Calu3 (cell line): ENCODE measurements at places on chromosomes 2 and 18. TPM values are rescaled to one million over a fixed set of nuclear protein-coding genes. Genes with fewer than 3 reads are reported as not detected.

- DNase-seq, result no peak
These were observed 29.7 kb upstream of the CYTIP start for GRCh38 chr2:157473581-157473980.

DNA sequence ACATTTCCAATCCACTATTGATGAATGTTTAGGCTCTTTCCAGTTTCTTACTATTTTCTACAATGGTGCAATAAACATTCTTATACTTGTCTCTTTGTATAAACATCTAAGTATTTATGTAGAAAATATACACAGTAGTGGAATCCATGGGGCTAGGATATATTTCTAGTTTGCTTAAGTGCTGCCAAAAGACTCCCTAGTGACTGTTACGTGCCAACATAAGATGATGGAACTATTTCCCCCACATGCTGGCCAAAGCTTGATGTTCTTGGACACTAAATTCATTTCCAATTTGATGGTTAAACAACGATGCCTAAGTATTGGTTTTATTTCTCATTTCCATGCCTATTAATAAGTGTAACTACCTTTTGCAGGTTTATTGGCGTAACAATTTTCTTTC lies 378.4 kb upstream of the HNRNPA3 start:
- DNase-seq, result no peak

DNA sequence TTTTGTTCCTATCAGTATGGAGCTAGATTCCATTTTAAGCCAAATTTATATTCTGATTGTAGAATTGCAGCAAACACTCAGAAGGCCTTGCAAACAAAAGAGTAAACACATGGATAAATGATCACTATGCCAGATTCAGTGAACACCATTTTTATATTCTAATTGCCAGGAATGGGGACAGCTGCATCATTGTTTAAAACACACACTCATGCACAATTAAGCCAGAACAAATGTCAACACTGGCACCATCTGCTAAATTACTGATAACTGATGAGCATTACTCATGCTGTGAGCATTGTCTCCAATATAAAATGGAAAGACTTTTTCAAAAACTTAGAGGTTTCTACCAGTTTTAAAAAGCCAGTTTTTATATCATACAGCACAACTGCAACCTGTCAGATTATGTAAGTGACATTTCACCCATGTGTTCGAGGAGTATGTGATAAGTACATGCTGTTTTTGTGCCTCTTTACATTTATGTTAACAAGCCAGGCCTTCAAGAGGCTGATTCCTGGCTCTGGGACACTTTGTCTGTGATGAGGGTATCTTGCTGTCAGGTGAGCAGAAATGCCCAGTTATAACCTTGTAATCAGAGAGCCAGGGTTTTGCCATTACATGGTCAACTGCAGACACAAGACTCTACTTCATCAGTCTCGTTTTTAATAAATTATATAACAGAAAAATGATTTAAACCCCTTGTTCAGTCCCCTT lies 4.4 kb upstream of the ST8SIA5 start:
- DNase-seq, result no peak

Gene ALPP
- total RNA-seq, result not detected in 2 replicates

DNA sequence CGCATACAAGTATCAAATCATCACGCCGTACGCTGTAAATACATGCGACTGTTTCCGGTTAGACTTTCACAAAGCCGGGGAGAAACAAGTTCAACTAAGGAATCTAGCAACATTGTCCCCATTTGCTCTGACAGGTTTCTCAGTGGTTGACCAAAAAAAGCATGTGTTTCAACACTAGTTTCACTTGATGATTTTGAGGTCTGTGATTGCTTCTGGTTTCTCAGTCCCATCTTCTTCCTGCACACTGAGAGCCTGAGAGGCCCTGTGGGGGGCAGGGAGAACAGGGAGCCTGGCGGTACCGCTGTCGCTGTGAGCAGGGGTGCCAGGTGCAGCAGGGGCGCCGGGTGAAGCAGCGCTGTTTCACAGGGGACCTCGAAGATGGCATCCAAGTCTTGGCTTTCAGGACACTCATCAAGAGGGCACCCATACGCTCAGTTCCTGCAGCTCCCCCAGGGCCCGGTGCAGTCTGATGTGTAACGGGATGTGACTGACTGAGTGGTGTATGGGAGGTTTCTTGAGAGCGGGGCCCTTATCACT lies 270.9 kb downstream of the TWIST2 start:
- DNase-seq, result no peak

- DNase-seq, result no peak
These were observed 1030.3 kb downstream of the TDRD15 start for GRCh38 chr2:22153931-22154613.

GRCh38 chr2:86352727-86353221 lies 15.3 kb upstream of the REEP1 start:
- DNase-seq, result no peak

- DNase-seq, result peak; percentile 12
These were observed 24.3 kb upstream of the VIT start for GRCh38 chr2:36672199-36672598.

DNA sequence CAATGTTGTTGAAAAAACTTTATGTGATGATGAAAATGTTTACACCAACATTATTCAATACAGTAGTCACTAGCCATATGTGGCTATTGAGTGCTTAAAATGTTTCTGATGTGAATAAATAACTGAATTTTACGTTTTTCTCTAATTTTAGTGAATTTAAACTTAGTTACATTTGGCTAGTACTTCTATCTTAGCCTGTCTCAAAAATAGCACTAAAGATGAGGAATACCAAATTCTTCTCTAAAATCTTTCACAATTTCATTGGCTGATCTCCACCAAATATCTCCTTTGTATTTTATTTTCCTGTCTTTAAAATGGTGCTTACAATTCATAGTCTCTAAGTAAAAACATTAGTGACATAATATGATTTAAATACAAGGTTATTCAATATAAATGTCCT lies 83.7 kb upstream of the RND3 start:
- no peak for DNase-seq

GRCh38 chr18:31213641-31214040 lies 51.0 kb upstream of the DSC1 start:
- no peak for DNase-seq

DNA sequence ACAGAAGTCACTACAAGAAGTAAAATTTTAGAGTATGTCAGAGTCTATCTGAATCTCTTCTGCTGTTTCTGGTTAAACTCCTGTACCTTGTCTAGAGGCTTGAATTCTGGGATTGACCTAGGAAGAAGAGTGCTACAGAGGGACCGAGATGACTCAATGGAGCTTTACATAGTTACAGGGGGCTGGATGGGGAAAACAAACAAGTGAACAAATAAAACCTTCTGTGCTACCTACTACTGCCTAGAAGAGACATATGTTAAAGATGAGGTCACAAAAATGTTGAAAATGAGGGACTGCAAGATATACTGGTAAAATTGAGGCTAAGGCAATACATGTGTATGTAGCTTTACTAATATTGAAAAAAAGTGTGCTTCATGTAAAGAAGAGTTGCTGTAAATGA lies 265.4 kb upstream of the TFPI start:
- no peak for DNase-seq

DNA sequence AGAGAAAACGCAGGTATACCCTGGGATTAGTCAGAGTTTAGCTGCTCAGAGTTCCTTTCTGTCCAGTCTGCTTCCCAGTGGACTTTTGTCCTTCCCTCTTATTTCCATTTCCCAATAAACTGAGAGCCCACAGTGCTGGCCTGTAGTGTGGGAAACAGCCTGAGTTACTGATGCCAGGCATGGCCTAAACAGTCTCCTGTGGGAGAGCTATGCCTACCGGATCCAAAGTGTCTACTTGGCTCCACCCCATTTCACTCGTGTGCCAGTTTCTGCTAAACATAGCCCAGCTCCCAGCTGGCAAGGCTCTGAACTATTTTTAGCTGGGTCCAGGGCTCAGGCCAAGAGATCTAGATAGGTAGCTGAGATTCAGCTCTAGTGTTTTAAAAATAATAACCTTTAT lies 15.6 kb upstream of the PPP1CB start:
- DNase-seq, result no peak

Gene CDH19
- total RNA-seq, result 0.27 and 0.33 TPM in 2 replicates

GRCh38 chr2:127663566-127664064 lies 11.7 kb downstream of the LIMS2 start:
- no peak for DNase-seq

DNA sequence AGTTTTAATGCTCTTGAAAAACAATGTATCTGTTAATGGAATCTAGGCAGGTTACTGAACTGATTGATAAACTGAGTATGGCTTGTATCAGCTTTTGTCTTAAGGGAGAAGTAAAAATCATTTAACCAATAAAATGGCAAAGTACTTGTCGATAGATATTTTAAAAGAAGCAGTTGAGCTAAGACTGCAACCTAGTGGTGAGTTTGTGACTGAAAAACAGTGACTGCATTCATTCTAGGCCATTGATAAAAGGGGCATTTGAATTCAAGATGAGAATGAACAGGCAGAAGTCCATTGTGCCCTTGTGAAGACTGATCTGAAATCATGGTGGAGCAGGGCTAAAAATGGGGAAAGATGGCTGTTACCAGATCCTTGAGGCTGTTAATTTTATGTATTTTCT lies 59.4 kb upstream of the MSTN start:
- DNase-seq, result no peak

DNA sequence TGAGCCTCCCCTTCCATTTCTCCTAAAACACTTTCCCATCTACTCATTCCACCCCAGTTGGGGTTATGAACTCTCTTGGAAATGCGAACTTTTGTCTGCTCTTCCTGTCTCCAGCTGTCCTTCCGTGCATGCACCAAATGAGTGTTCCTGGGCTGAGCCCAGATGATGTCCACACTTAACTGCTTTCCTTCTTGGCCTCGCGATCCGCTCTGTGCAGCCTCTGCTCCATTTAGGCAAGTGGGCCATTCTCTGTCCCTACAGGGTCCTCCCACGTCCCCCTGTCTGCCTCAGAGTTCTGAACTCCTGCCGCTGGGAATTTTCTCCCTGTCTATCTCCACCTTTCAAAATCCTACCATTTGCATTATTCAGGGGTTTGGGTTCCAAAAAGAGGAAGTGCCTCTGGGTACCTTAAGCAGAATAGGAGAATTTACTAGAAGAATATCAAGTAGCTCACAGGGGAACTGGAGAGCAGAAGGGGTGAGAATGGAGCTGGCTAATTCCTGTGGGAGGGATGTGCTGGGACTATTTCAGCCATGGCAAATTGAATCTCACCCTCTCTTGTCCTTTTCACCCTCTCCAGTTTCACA lies 4.7 kb upstream of the NCK2 start:
- no peak for DNase-seq

DNA sequence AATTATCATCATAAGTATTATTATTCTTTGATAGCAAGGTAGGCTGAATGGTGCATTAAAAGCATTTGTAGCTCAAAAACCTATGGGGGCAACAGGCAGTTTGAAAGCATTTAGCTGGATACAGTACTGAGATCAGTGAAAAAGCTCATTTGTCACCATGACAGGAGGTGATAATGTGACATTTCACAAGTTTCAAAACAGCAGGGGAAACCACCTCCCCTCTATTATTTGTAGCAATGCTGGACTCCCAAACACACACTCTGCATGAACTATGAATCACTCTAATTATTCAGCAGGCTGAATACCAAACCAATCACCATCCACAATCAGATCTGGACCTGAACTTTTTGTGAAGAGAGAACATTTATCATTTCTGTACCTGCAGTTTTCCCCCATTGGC lies 63.4 kb downstream of the MYO5B start:
- no peak for DNase-seq

DNA sequence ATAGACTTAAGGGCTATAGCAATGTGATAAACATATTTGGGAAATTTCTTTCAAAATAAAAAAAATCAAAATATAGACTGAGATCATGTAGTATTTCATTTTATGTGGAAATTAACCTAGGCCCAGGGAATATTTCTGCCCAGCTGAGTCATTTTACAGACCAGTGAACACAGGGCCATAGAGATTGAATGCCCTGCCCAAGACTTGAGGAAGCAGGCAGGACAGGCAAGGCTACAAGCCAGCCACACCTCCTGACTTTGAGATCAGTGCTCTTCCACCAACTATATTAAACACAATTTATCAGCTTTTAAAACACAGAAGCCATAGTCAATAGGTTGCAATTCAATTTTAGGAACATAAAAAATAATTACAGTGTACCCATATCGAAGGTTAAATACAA lies 12.9 kb downstream of the CCDC148 start:
- DNase-seq, result no peak

- DNase-seq, result no peak
These were observed 226.3 kb upstream of the SPOPL start for GRCh38 chr2:138275292-138275690.

Gene MAL
- total RNA-seq, result not detected in 2 replicates

DNA sequence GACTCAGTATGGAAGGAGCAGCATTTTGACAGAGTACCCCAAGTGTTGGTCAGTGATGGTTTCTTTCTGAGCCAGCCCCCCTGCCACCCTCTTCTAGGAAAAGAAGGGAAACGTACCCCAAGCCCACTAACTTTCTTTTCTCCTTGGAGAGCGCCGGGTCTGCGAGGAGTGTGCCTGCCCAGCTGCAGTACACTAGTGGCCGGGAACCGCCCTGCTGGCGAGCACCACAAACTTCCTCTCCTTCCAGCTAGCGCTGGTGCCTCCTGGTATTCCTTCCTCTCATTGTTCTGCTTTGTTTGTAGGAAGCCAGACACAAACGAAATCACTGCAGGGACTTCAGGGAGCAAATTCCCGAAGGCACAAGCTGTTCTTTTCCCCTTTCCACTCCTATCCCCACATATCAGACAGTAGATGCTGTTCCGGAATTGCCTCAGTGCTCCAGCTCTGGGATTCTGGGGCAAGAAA lies 1.8 kb downstream of the CCDC85A start:
- DNase-seq, result peak; percentile 58

DNA sequence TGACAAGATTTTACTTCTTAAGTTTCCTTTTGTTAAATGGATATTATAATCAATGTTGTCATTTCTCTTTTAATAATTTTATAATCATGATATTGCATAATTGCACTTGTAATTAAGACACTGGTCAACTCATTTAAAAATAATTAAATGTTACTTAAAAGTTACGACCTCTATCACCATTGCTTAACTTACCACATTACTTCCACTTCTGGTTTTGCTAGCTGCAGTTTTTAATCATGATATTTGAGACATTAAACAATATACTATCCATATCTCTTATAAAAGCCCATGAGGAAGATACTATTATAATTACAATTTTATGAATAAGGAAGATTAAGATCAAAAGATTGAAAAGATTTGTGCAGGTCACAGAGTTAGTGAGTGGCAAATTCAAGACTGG lies 502.0 kb downstream of the RNF144A start:
- no peak for DNase-seq

Gene SLC25A52
- not detected in 2 replicates for total RNA-seq

- DNase-seq, result no peak
These were observed 48.3 kb downstream of the RFTN2 start for GRCh38 chr2:197626965-197627625.

GRCh38 chr18:1002653-1003178 lies 98.0 kb downstream of the ADCYAP1 start:
- no peak for DNase-seq

- no peak for DNase-seq
These were observed 49.5 kb upstream of the MBP start for GRCh38 chr18:77181950-77182707.

Gene RBM44
- 0.56 and 1.0 TPM in 2 replicates for total RNA-seq

DNA sequence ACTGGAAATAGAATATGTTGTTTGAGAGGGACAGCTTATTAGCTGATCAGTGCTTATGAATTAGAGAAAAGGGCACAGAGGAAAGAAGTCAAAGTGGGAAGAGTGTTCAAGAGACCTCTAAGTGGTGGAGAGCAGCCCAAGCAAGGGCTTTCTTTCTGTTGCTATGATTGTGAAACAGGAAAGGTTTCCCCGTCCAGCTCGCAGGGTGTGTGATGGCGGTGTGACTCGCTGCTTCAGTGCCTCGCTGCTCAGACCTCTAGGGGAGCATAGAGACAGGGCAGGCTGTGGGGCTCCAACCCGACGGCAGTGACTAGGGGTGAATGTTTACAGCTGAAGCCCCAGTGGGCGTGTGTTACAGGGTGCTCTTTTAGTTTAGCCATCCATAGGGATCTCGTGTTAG lies 166.5 kb upstream of the COPS8 start:
- DNase-seq, result no peak
